ENCODE measurements at places on chromosomes 12 and 14.

GRCh38 chr12:5317556-5317955 is 114.4 kb upstream of the NTF3 start:
- DNase-seq: no peak

- no peak for DNase-seq
These were observed 1.2 kb downstream of the ITGA5 start for GRCh38 chr12:54417712-54418440.

DNA sequence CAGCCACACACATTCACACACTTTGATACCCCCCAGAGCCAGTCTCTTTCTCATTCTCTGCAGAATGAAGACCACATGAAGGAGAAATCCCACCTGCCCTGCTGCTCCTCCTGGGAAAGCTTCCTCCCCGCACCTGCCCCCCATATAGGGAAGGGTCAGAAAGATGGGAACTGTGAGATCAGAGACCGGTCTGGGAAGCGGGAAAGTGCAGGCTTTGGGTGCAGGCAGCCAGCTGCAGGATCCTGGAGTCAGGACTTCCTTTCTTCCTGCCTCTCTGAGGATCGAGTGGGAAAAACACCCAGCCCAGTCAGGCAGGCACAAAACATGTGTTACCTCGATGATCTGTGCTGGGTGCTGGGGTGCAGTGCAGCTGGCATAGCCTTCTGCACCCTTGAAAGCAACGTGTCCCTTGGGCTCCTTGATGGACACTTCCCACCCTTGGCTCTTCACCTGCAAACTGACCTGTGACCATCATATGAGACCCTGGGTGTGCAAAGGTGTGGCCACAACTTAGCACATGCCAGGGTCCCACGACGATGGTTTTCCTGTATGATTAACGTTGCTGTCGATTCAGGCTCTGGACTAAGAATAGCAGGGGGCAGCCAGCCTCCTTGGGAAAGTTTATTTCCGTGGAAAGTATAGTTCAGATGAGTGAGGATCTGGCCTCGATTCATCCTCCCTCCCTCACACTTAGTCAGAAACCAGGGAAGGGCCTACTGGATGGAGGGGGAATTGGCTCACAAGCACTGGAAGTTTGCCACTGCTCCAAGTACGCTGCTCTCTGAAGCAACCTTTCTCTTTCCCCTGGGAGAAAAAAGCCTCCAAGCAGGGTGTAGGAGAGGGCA is 105.4 kb upstream of the MED13L start:
- DNase-seq: no peak

- no peak for DNase-seq
These were observed 3.7 kb downstream of the SUSD6 start for GRCh38 chr14:69615121-69615495.

- DNase-seq: no peak
These were observed 46.0 kb upstream of the PLEKHG6 start for GRCh38 chr12:6264402-6265037.

- DNase-seq: no peak
These were observed 11.0 kb downstream of the SLCO1A2 start for GRCh38 chr12:21323736-21324135.

DNA sequence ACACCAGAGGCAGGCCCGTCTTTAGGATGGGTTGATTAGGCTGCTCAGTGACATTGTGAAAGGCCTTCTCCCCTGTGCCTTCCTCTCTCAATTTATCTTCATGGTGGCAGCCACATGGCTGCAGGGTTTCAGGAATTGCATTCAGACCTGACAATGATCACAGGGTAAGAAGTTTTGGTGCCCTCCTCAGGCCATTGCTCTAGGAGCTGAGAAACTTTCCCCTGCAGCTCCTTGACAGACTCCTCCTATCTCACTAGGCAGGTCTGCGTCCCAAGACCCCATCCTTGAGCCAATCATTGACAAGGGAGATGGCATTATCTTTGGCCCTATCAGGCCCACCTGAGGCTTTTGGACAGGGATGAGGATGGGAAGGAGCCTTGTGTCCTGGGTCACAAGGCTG is 57.4 kb upstream of the ANO4 start:
- no peak for DNase-seq

DNA sequence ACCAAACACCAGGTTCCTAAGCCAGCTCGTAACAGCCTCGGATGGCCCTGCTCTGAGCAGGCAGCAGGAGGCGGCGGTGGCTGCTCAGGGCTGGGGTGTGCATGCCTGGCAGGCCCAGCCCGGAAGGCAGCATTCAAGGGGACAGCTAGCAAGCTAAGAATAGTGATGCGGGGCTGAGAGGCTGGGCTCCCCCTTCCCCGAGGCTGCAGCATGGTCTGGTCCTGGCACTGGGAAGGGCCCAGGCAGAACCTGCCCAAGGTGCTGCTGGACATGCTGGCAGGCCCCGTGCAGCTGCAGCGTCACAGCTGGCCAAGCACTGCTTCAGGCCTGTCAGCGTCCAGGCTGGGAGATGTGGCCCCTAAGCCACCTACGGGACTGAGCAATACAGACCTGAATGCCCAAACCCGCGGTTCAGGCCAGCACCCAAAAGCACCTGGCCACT is 26.4 kb upstream of the NUDT14 start:
- DNase-seq: no peak

GRCh38 chr14:80269353-80269925 is 58.1 kb upstream of the DIO2 start:
- no peak for DNase-seq

DNA sequence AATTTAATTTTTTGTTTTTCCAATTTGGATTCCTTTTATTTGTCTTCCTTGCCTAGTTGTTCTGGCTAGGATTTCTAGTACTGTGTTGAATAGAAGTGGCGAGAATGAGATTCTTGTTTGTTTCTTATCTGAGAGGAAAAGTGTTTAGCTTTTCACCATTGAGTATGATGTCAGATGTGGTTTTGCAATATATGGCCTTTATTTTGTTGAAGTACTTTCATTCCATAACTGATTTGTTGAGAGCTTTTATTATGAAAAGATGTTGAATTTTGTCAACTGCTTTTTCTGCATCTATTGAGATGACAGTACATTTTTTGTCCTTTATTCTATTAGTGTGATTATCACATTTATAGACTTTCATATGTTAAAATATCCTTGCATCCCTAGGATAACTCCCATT is 462.0 kb downstream of the CCDC91 start:
- no peak for DNase-seq

DNA sequence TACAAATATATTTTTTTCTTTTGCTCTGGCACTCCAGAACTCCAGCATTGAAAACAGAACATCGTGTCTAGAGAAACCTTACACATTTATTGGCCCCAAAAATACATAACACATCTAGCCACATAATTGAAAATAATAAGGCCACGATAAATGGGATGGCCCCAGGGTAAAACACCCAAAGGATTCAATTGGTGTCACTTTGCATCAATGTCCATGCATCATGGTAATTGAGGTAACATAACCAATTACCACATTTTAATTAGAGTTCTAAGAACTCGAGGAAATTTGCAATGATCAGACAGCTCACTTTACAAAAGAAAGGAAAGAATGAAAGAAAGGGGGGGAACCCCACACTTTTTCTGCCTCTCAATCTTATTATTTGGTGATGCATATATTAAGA is 151.8 kb upstream of the NPAS3 start:
- no peak for DNase-seq

DNA sequence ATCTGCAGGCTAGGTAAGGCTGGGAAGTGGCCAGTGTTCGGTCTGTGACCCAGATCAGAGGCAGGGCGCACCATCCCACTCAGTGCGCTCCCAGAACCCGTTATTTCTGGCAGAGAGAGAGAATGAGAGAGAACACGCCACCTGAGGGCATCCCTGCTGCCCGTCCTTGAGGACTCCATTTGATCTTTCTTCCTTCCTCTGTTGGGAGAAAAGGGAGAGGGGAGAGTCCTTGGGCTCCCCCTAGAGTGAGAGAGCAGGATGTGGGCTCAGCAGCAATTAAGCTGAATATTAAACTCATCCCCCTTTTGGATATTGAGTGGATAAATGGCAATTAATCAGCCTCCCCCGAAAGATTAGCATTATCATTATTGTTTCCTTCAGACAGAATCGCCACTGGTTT is 70.6 kb downstream of the IFT43 start:
- DNase-seq: no peak

DNA sequence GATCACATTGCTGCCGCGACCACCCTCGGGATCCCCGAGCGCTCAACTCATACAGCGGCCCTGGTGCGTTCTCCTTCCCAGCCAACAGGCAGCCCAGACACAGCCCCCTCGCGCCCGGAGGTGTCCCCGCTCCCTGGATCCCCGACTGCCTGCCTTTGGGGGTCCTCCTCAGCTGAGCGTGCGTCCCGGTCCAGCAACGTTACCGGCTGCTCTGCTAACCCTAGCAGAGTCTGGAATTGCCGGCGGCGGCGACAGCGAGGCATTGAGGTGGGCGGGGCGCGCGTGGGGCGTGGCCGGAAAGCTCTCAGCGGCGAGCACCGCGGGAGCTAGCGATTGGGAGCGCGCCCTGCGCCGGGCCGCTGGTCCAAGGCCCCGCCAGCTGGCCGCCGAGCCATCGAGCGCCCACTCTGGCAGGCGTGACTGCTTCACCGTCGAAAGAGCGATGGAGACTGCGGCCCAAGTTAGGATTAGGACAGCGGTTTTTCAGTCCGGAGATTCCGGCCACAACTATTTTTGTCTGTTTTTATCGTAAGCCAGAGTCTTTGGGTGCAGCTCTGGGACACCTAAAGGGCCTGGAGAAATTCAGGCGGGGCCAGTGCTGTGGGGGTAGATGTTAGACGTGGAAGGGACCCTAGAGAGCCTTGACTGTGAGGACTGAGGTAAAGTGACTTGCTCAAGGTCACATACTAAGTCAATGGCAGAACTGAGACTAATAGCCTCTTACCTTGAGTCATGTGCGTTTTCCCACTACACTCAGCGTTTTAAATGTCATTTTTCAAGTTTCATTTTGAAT is at the start of gene HEATR5A:
HEATR5A (minus strand) TSS at position 232 of the 793 bp plus-strand sequence. CDS start 17,575 bp downstream, outside the sequence.
- DNase-seq: peak; percentile 87

Data from activated T-helper 1 cell treated with anti-CD3 and anti-CD28 coated beads, Interleukin-2, amount 50 U/mL, for 16 hours (primary cell).